Stimulated activated CD8-positive, alpha-beta memory T cell treated with anti-CD3 and anti-CD28 coated beads, Interleukin-15, amount 100 ng/mL, for 1 hour (primary cell): ENCODE measurements at places on chromosomes 5 and 9.

GRCh38 chr9:81266674-81267073 is 422.7 kb downstream of the TLE1 start:
- DNase-seq: no peak

GRCh38 chr9:27472195-27472594 is 51.9 kb upstream of the IFNK start:
- no peak for DNase-seq

DNA sequence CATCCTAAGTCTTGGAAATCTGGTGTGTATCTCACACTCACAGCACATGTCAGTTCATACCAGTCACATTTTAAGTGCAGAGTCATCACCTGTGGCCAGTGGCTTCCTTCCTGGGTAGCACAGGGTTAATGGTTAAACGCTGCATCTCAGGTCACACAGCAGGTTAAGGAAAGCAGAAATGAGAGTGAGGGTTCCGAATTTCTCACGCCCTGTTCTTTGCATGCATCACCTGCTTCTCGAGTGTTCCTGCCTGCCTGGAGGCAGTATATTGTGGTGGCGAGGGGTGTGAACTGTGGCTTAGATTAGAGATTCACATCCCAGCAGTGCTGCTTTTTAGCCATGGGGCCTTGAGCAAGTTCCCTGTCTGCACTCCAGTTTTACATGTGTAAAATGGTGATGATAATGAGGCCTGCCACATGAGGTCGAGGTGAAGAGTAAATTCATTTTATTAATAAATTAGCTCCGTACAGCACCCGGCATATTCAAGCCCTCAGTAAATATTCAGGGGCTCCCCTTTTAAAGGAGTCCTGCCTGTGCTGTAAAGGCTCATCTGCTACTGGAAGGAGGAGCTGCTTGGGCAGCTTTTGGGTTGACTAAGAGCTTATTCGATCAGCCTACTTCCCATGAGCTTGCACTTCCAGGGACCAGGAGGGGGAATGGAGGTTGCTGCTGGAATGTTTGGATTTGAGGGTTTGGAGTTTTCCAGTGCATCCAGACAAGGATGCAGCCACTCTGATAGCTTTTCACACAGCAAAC is 61.1 kb upstream of the SAP30L start:
- DNase-seq: no peak

DNA sequence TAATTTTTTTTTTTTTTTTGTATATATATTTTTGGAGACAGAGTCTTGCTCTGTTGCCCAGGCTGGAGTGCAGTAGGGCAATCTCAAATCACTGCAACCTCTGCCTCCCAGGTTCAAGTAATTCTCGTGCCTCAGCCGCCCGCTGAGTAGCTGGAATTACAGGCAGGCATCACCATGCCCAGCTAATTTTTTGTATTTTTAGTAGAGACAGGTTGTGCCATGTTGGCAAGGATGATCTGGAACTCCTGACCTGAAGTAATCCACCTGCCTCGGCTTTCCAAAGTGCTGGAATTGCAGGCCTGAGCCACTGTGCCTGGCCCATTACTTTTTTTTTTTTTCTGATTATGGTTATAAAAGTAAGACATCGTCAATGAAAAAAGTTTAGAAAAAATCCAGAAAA is 84.0 kb upstream of the LMNB1 start:
- no peak for DNase-seq

DNA sequence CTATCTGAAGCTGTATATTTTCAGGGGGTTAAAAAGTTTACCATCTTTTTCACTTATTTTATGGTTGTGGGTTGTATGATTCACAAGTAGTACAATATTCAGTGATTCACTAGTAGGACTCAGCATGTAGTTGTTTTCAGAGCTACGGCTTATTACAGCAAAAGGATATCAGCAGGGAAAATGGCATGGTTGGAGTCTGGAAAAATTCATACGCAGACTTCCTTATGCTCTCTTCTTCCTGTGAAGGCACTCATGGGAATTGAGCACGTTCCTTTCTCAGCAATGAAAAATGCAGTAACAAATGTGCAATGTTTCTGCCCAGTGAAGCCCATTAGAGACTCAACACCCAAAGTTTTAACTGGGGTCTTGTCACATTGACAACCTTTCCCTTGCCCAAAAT is 250.5 kb downstream of the KCNN2 start:
- no peak for DNase-seq

GRCh38 chr5:43191740-43192557 is at the start of gene NIM1K:
NIM1K (plus strand) TSS chr5:43192225; CDS start chr5:43245776, 53,551 bp downstream.
- no peak for DNase-seq

GRCh38 chr9:121268598-121268850 is 562 bp downstream of the GSN start:
- no peak for DNase-seq

DNA sequence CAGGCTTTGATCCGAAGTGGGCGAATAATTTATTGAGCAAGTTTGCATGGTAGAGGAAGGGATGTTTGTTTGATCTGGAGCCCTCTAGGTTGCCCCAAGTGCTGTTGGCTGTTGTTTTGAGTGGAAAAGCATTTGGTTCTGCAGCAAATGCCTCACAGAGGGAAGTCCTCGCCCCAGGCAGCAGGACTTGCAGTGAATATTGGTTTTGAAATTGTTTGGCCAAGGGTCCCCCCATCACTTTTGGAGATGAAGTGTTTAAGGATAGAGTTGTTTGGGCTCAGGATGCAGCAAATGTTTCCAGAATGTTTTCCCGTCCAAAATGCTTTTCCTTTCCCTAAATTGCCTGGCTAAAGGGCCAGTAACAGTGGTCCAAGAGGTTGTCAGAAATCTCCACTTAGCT is 3.1 kb downstream of the JADE2 start:
- no peak for DNase-seq

GRCh38 chr5:33008751-33009418 is 297.8 kb downstream of the NPR3 start:
- no peak for DNase-seq

DNA sequence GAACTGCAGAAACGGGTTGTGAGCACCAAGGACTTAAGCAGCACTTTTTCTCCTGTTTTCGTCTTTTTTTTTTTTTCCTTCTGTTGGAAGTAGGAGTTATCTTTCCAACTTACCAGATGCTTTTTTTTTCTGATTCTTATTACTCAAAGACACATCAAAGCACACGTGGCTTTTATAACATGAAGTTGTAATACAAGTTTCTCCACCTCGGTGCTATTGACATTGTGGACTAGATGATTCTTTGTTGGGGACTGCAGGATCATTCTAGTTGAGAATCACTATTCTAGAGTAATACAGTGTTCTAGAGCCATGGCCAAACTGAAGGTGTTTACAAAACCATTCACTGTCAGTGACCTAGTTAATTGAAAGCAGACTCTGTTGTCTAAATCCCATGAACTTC is 51.5 kb downstream of the MYO10 start:
- DNase-seq: no peak

DNA sequence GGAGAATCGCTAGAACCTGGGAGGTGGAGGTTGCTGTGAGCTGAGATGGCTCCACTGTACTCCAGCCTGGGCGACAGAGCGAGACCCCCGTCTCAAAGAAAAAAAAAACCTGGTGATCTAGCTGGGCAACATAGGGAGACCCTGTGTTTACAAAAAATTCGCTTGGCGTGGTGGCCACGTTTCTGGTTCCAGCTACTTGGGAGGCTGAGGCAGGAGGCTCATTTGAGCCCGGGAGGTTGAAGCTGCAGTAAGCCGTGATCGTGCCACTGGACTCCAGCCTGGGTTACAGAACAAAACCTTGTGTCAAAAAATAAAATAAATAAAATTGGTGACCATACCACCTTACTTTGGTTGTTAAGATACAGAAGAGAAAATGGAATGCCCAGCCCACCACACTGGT is 1.8 kb upstream of the HNRNPAB start:
- DNase-seq: no peak

GRCh38 chr5:52807037-52807436 is 19.3 kb downstream of the ITGA1 start:
- DNase-seq: no peak

GRCh38 chr9:80732506-80732905 is 956.8 kb downstream of the TLE1 start:
- DNase-seq: no peak

DNA sequence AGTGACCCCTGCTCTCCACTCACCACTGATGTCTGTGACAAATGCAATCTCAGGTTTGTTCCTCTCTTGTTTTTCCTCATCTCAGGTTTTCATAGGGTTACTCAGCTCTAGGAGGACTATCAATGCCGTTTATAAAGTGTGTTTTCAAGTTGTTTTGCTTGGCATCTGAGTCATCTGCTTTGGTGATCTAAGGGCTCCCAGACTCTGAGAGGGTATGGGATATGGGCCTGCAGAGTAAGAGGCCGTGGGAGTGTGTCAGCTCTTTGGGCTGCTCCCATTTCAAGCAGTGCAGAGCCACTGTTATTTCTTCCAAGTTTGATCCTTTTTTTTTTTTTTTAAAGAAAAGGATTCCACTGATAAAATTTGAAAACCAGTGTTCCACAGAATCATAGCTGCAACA is 46.3 kb downstream of the NNT start:
- no peak for DNase-seq

- DNase-seq: no peak
Observed at GRCh38 chr5:604391-604831, 7.7 kb upstream of the CEP72 start.

GRCh38 chr9:130523921-130524320 is 55.5 kb upstream of the FUBP3 start:
- no peak for DNase-seq

- DNase-seq: no peak
Observed at GRCh38 chr5:150434464-150434863, 15.1 kb downstream of the RPS14 start.

DNA sequence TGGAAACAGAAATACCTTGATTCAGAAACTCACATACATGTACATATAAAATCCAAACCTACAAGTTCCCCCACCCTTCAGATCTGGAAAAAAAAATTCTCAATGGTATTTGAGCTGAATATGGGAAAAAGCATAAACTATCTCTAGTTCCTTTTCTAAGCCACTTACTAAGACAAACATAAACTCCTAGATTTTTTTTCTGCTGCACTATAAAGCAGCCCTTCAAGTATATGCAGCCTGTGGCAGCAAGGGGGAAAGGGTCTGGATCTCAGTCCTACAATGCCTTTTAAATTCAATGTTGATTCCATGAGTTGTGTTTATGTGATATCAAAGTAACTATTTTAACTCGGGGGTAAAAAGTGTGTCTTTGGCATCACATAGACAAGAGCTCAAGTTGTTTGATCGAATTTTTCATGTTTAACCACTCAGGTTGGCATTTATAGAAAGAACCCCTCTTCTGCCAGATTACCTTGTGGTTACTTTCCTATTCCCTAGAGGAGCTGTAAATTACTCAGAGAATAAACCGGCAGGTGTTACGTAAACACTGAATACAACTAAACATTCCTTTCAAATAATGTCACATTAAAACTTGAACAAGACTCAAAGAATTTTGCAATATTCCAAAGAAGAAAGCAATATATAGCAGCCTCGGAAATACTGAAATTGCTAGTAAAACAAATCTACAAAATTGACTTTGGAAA is 91.8 kb upstream of the FER start:
- no peak for DNase-seq

- no peak for DNase-seq
Observed at GRCh38 chr9:116152941-116153764, 438 bp upstream of the PAPPA start.

DNA sequence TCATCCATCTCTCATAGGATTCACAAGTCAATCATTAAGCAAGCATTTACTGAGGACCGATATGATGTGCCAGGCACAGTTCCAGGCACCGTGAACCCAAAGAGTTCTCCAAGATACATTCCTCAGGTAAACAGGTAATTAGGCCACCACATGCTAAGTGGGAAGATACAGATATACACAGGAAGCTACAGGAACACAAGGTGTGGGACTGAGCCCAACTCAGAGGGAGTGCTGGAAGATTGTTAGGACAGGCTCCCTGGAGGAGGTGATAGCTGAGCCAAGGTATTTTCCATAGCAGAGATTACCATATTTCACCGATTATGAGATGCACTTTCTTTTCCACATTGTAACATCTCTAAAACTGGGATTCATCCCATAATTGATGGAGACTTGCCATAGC is 31.4 kb upstream of the RAI14 start:
- no peak for DNase-seq

GRCh38 chr5:106860398-106861044 is 810.2 kb downstream of the EFNA5 start:
- no peak for DNase-seq

DNA sequence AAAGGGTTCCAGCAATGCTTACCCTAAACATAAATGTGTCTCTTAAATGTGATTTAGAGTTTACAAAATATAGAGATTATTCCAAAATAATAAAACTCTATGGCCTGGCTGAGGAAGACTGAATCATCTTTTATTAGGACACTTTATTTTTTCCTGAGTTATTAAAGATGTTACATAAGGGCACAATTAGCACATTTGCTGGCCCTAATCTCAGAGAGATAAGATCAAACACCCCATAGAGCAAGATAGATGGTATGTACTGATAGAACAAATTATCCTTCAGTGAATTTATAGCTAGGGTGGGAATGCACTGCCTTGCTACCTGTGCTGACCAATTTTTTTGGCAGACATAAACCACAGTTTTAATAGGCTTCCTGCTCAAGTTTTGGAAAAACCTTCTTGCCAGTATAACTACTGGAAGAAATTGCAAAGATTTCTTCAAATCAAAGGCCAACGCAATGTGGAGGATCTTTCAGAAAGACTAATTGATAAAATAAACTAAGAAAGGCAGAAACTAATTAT is 367.1 kb upstream of the MPDZ start:
- no peak for DNase-seq

- DNase-seq: no peak
Observed at GRCh38 chr5:140202078-140202477, 27.1 kb downstream of the CYSTM1 start.

GRCh38 chr9:135500525-135501260 is at the start of gene MRPS2:
MRPS2 (plus strand) TSS chr9:135500682; CDS start chr9:135500711, 29 bp downstream.
- DNase-seq: peak; percentile 70

DNA sequence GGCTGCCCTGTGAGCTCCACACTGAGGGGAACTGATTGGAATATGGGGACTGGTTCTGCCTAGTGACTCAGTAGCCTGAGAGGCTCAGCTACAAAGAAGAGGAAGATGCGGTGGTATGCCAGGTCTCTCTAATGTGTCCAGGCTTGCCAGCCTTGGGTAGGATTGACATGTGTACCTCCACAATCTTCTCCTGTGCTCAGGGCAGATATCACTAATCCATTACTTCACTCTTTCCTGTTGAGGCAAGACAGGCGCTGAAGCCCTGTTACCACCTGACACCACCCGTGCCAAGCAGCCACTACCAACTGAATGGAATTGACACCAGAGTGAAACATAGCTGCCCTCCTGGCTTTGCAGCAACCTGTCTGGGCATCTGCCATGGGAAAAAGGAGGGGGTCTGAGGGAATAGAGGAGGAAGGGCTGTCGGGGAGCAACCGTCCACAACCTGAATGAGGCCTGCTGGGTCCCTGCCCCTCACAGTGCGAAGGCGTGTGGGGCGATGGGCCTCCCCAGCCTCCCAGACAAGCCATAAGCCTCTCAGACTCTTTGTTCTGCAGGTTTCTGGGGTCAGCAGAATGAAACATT is 114.7 kb upstream of the CXCL14 start:
- DNase-seq: no peak

DNA sequence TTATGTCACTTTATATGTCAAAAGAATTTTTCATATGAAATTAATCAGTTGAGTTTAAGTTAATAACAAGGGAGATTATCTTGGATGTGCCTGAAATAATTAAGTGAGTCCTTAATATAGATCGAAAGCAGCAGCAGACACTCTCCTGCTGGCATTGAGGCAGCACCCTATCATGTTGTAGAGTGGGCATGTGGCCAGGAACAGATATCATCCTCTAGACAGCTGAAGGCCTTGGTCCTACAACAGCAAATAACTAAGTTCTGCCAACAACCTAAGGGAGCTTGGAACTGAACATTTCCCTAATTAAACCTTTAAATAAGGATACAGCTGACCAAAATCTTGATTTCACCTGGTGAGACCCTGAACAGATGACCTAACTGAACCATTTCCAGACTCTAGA is 25.8 kb upstream of the UGT3A1 start:
- no peak for DNase-seq
